ENCODE measurements at places on chromosomes 7 and 10.

- no peak for DNase-seq
Measured at GRCh38 chr7:24931844-24932243, 48.1 kb downstream of the OSBPL3 start.

- no peak for DNase-seq
Measured at GRCh38 chr10:119273413-119273812, 66.0 kb downstream of the GRK5 start.

GRCh38 chr7:134307320-134307719 lies 9.4 kb downstream of the SLC35B4 start:
- no peak for DNase-seq

- DNase-seq, result no peak
Measured at GRCh38 chr10:70671619-70672164, 614 bp upstream of the ADAMTS14 start.

DNA sequence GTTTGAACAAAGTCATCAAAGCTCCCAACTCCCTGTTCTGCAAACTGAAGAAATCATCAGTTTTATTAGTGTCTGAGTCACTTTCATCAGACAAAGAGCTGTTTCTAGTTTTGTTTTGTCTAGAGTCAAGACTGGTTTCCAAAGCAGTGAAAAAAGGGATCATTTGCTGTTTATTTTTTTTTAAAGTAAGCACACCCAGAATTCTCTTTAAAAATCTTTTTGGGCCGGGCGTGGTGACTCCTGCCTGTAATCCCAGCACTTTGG lies 972.0 kb upstream of the CELF2 start:
- DNase-seq, result no peak

All from NCI-H2029 (cell line).